NCI-H2029 treated with DMSO at 0.1 percent for 48 hours (cell line): ENCODE measurements at places on chromosomes 6 and 20.

DNA sequence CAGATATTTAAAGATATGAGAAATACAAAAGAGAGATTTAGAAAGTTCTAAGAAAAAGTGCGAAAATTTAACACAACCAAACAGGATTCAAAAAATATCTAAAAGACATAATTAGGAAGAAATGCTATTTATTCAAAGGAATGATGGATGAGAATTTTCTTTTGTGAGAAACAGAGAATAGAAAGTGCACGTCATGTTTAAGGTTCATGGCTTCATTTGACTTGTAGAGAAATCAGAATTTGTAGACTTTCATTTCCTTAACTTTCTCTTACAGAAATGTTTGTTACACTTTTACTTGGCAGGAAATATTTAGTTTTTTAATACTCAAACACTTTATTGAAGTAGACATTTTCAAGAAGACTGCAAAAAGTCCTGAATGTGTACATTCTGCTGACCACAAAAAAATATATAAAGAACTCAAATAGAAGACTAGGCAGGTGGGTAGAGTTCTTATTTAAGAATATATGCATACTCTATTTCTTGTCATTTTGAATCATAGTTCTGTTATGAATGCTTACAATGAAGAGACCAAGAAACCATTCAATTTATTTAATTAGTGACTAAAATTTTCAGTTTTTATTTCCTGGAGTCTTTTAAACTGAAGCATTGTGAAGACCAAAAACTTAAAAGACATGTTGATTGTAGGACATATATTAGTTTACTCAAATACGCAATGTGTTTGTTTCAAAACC, 710.5 kb upstream of the HS3ST5 start:
- no peak for DNase-seq

- DNase-seq = no peak
These were observed 17.6 kb downstream of the SLC18B1 start for GRCh38 chr6:132780770-132781371.

DNA sequence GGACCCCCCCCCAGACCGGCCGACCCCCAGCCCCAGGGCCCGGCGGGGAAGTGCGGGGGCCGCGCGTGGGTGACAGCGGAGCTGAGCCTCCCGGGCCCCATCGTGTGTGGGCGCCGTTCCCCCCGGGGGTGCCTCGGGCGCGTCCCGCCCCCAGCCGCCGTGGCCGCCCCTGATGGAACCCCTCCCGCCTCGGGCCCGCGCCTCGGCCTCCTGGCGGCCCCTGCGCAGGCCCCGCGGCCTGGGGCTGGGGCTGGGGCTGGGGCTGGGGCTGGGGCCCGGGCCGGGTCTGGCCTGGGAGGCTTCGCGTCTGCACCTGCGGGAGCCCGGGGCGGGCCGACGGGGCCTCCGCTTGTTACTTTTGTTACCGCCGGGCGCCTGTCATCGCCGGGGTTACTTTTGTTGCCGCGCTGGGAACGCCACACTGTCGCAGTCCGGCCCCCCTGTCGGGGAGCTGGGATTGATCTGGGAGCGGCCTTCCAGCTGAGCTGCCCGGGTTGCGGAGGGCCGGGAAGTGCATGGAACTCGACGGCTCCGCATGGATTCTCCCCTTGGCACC, 598 bp downstream of the OGFR start:
- DNase-seq = no peak

GRCh38 chr6:33192105-33192646, at the start of gene COL11A2:
TSS of gene COL11A2 (minus strand) at chr6:33192467. CDS start at chr6:33192240, 227 bp downstream.
- no peak for DNase-seq

DNA sequence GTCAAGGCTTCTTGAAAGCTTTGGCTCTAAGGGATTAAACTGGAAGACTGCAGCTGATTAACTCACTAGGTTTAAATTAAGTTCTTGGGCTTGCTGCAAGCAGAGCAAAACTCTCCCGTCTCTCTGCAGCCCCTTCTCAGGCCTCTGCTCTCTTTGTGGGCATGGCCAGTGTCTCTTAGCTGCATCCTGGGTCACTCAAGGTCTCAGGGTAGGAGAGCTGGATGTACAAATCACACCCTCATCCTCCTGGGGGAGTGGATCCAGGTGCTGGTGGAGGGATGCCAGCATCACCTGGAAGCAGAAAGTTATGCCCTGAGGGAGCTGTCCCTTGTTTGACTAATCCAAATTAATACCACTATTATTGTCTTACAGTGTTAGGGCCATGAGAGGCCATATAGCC, 35.8 kb downstream of the GCM1 start:
- DNase-seq = no peak

GRCh38 chr20:50472693-50473664, 37.2 kb upstream of the PTPN1 start:
- DNase-seq = no peak

- DNase-seq = no peak
These were observed 119.2 kb downstream of the NFATC2 start for GRCh38 chr20:51423290-51423667.

DNA sequence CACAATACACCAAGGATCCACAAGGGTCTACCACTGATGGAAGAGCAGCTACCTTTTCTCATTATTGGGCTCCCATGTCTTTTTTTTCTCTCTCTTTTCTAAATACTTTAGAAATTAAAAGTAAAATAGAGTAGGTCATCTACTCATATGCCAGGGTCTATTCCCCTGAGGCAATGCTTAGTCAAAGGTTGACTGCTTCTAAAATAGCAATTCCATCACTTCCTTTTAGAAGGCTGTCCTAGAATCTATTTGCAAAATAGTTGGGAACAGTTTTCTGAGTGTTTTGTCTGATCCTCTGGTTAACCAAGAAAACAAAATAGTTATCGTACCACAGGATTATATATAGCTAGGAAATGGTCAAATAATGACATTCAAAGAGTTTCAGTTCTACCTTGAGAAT, 174.1 kb downstream of the COL21A1 start:
- no peak for DNase-seq

DNA sequence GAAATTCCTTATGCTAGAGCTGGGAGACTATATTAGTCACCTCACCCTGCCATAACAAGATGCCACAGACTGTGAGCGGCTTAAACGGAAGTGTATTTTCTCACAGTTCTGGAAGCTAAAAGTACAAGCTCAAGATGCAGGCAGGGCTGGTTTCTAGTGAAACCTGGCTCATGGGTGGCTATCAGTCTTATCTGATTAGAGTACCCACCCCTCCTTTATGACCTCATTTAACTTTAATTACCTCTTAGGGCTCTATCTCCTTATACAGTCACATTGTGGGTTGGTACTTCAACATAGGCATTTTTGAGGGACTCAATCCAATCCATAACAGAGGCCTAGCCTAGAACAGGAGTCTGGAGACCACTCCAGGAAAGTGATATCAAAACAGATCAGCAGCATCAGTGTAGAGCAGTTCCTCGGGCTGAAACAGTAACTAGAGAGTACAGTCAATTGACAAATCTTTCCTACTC, 2.3 kb upstream of the SNRNP48 start:
- DNase-seq = peak; percentile 19

- DNase-seq = peak; percentile 80
These were observed 110.7 kb upstream of the PHACTR1 start for GRCh38 chr6:12605888-12606345.

DNA sequence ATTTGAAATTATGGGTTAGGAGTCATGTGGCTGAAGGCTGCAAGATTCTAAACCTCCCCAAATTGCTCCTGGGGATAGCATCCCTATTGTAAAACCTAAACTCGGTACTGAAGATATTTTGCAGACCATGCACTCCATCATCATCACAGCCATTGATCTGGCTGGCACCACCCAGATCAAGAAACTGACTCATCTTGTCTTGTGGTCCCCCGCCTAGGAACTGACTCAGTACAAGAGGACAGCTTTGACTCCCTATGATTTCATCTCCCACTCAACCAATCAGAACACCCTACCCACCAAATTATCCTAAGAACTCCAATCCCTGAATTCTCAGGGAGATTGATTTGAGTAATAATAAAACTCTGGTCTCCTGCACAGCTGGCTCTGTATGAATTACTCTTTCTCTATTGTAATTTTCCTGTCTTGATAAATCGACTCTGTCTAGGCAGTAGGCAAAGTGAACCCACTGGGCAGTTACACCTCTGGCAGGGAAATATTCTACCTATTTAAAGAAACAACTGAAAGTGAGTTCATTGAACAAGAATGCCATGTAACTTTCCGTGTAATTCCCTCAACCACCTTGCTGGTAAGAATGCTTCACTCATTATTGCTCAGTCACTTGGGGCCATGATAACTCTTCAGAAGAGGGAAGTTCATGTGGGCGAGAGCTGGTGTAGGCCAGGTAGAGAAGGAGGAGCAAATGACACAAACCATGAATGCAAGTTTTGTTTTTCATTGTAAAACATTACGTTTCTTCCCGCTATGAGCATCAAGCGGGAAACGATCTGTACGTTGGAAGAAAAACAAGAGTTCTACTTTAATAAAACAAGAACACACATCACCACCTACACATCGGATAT, 602.9 kb upstream of the ARID1B start:
- DNase-seq = no peak

- DNase-seq = no peak
These were observed 979.0 kb upstream of the MAN1A1 start for GRCh38 chr6:120328521-120328920.

DNA sequence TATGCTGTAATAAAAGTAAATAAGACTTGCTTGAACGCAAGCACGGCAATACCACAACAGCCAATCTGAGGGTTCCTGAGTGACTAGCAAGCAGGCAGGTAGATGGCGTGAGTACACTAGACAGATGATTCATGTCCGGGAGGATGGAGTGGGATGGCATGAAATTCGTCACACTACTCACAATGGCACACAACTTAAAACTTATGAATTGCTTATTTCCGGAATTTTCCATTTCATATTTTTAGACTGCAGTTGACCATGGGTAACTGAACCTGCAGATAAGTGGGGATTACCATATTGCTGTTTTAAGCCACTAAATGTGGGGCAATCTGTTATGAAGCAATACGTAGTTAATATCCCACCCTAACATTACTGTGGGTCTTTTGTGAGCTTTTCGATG, 93.6 kb upstream of the NFATC2 start:
- DNase-seq = no peak

- no peak for DNase-seq
These were observed 292.1 kb downstream of the QKI start for GRCh38 chr6:163706500-163707087.
